Left forelimb (tissue), 1 donor: ENCODE measurements at places on chromosomes 5 and 9.

- no peak for DNase-seq
Observed at GRCh38 chr5:7597059-7597642, 201.2 kb downstream of the ADCY2 start.

- no peak for DNase-seq
Observed at GRCh38 chr5:6907320-6907918, 194.2 kb downstream of the TENT4A start.

GRCh38 chr9:92538541-92538940, 2.8 kb upstream of the ECM2 start:
- DNase-seq: no peak

GRCh38 chr5:118968406-118968911, 19.9 kb downstream of the DTWD2 start:
- no peak for DNase-seq

- DNase-seq: peak; percentile 88
Observed at GRCh38 chr9:34701769-34702736, 7.9 kb downstream of the CCL21 start.

DNA sequence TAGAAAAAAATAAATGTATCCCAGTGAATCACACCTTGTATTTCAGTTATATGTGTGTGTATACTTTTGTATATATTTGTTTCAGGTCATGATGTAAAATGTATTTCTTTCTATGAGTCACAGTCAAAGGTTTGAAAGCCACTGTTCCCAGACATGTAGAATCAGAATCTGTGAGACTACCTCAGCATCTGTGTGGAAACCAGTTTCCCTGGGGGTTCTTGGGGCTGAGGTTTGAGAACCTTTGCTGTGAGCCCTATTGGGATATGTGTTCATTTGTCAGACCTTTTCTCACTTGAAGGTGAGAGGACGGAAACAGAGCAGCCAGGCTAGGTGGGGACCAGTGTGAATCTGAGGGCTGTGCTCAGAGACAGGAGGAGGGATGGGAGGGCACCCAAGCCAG, 78.7 kb upstream of the SAP30L start:
- no peak for DNase-seq

GRCh38 chr5:10896016-10896415, 135.0 kb upstream of the DAP start:
- no peak for DNase-seq

DNA sequence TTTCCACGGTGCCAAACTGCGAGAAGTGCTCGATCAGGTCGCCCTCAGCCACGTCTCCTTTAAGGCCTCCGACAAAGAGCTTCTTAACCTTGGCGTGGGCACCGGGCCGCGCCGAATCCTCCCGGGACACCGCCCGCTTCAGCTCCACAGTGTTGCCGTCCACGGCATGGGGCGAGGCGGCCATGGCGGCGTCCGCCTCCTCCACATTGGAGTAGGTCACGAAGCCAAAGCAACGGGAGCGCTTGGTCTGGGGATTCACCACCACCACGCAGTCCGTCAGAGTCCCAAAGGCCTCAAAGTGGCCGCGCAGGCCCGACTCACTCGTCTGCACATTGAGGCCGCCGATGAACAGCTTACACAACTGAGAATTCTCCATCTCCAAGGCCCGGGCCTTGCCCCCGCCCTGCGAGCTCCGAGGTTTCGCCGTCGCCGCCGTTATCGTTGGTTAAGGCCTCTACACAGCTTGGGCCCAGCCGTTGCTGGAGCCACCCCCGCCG, 424 bp downstream of the HNRNPA0 start:
- DNase-seq: no peak

- DNase-seq: no peak
Observed at GRCh38 chr5:150246429-150246828, 43.1 kb downstream of the CAMK2A start.

DNA sequence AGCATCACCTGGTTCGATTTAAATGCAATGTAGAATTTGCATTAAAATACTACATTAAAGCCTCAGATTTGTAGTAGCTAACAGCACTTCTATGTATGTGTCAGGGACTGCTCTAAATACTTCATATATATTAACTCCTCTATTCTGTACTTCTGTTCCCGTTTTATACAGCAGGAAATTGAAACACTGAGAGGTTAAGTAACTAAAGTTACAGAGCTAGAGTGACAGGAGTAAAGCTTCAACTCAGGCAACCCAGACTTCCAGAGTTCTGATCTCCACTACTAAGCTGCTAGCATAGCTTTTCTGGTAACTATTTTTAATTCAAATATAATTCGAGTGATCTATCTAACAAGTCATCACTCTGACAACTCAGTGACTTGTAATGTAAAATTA, 619 bp upstream of the APC start:
- DNase-seq: no peak

DNA sequence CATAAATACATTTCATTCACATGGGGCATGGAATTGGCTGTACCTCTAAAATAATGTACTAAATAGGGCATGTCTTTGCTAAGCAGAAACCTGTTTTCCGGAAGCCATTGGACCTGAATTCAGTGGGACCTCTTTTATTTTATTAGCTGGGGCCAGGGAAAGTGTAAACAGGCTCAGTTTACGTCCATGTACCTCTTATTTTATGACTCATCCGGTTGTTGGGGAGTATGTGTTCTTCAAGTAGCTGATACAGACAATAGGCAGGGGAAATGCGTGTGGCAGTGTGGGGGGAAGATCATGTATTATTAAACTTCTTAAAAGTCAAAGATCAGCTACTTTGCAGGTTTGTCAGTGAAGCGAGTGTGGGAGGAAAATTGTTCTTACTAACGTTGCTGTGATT, 1.4 kb upstream of the GDNF start:
- no peak for DNase-seq

DNA sequence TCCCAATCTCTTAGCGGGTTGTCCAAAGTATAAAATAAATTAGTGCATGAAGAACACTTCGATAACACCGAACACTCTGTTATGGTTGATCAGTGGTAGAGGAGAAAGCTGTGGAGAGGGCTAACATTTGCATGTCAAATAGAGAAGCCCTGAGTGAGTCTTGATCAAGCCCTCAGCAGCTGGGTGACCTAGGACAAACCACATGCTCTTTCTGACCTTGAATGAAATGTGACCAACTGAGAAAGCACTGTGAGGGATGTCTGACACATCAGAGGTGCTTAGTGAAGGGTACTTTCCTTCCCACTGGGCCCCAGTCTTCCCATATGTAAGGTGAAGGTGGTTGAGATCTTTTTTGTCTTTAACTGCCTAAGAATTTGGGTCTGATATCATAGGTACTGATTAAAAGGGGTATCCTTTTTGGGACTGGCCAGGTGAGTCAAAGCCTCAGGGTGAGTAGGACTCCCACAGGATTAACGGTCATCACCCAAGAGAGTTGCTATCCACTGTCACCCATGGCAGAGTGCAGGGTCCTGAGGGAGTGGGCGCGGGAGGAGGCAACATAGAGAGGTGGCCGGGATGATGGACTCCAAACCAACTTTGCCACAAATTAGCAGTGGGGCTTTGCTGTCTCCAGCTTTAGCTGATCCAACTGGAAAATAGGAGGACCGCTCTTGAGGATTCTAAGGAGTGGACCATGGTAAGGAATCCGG, 53.5 kb downstream of the KIF4B start:
- no peak for DNase-seq

- peak; percentile 60 for DNase-seq
Observed at GRCh38 chr5:55308254-55308836, 556 bp downstream of the MTREX start.

GRCh38 chr5:143024228-143024920, 254.2 kb downstream of the ARHGAP26 start:
- DNase-seq: no peak

DNA sequence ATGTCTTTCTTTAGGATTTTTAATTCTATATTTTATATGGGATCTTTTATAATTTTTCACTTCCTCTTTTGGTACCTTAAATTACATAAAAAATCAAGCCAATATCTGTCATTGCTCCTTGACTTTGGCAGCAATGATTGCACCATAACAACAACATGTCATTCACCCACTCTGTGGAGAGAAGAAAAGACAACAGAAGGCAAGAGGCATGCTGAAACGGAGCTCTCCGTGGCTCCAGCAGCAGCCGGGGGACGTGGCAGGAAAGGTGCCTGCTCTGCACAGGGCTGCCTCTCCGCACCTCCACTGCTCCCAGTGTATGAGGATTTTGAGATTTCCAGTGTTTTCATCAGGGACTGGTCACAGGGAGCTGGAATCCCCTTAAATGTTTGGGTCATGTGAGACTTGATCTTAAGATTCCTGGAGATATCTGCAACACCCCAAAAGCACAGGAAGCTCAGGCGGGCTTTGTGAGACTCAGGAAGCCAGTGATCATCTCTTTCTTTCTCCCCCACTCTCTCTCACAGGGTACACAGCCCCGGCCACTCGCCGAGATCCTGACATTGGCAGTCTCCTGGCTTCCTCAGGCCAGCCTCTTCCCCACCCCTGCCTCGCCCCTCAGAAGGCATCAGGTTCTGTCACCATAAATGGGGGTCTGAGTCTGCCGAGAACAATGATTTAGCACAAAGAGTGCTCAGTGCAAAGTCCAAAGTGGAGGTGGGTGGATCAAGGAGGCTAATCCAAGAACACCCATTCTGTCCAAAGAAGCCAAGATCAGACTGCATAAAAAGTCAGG, 74.6 kb downstream of the ACTL7B start:
- no peak for DNase-seq

DNA sequence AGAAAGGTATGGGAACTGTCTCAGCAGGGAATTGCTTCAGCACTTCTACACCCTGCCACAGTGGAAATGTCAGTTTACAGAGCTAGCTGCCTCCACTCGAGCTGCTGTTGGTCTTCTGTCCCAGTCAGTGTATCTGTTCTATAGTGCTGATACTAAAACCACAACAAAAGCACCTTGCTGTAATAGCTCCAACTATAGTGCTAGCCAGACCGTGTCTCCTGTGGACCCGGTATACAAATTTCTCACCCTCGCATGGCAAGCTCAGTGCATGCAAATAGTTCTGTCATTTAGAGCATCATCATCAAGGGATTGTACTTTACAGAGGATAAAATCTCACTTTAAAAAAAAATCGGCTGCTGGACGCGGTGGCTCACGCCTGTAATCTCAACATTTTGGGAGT, 51.5 kb upstream of the IQGAP2 start:
- DNase-seq: no peak

DNA sequence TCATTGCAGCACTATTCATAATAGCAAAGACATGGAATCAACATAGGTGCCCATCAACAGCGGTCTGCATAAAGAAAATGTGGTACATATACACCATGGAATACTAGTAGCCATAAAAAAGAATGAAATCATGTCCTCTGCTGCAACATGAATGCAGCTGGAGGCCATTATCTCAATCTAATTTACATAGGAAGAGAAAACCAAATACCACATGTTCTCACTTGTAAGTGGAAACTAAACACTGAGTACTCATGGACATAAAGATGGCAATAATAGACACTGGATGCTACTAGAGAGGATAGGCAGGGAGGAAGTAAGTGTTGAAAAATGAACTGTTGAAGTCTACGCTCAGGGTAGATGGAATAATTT, 203.9 kb upstream of the CDH9 start:
- DNase-seq: no peak

DNA sequence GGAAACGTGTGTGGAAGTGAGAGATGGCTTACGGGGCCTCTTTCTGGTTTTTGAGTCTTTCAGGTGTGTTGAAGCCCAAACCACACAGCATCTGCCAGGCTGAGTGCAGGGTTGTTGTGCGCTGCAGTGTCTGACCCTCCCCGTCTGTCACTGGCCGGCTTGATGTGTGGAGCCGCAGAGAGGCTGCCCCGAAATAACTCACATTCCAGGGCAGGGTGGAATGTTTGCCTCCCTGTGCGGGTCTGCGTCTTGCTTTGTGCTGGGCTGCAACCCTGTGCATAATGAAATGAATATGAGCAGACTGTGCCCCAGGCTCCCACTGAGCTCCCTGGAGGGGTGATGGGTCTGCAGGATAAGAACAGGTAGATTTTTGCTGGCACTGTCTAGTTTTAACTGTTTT, 9.9 kb upstream of the PLEKHG4B start:
- DNase-seq: no peak

- no peak for DNase-seq
Observed at GRCh38 chr5:157164521-157164920, 1.5 kb downstream of the GARIN3 start.

DNA sequence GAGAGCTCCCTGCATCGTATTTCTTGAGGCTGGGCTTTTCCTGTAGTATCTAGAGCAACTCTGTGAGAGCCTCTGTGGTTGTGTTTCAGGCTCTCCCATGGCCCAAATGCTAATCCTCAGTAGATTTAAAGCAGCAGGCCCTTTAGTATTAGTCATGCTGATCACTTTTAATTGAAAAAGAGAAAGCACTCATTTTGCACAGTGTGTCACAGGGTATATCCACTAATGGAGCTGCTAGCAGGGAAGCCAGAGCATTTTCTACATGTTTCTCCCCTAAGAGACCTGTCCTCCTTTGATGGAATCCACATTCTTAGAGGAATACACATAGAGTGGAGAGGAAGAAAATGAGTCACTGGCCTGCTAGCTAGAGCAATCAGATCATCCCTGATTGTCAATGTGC, 348.5 kb downstream of the TMEM232 start:
- no peak for DNase-seq

- DNase-seq: no peak
Observed at GRCh38 chr9:129650680-129651235, 8.8 kb upstream of the ASB6 start.
